ENCODE measurements at places on chromosomes 3 and 15. TPM values are rescaled to one million over a fixed set of nuclear protein-coding genes. Genes with fewer than 3 reads are reported as not detected.

PYGO1 gene
- 7.6 TPM for total RNA-seq

SLC9C1 gene
- 0.09 TPM for total RNA-seq

GATM gene
- 0.60 TPM for total RNA-seq

ANKRD34C gene
- total RNA-seq, result not detected

CEMIP gene
- total RNA-seq, result not detected

ARGFX gene
- not detected for total RNA-seq

CX3CR1 gene
- total RNA-seq, result not detected

LRRC2 gene
- 0.39 TPM for total RNA-seq

CCR9 gene
- total RNA-seq, result not detected

MUSTN1 gene
- 2.2 TPM for total RNA-seq

ATP8B4 gene
- not detected for total RNA-seq

CHRNA5 gene
- 12.7 TPM for total RNA-seq

OPA1 gene
- total RNA-seq, result 57.8 TPM

CSPG4 gene
- not detected for total RNA-seq

DCLK3 gene
- not detected for total RNA-seq

ACKR2 gene
- total RNA-seq, result not detected

AP4E1 gene
- total RNA-seq, result 10.1 TPM

CFAP100 gene
- total RNA-seq, result not detected

GHSR gene
- not detected for total RNA-seq

CHDH gene
- 0.04 TPM for total RNA-seq

SPATA16 gene
- not detected for total RNA-seq

LTF gene
- not detected for total RNA-seq

MAP1A gene
- 2.1 TPM for total RNA-seq

ZPLD1 gene
- total RNA-seq, result not detected

ZIC4 gene
- total RNA-seq, result not detected

KIAA1143 gene
- 28.1 TPM for total RNA-seq

SCAMP2 gene
- 67.3 TPM for total RNA-seq

CCR8 gene
- not detected for total RNA-seq

TRIM42 gene
- not detected for total RNA-seq

MED12L gene
- total RNA-seq, result 0.23 TPM

CCDC14 gene
- total RNA-seq, result 46.3 TPM

FETUB gene
- not detected for total RNA-seq

FBXL22 gene
- not detected for total RNA-seq

ST8SIA2 gene
- 0.35 TPM for total RNA-seq

GUCA1C gene
- not detected for total RNA-seq

CMTM8 gene
- 7.3 TPM for total RNA-seq

NR2E3 gene
- 0.25 TPM for total RNA-seq

BNC1 gene
- total RNA-seq, result 2.9 TPM

MYLK gene
- 17.2 TPM for total RNA-seq

EFHB gene
- total RNA-seq, result 0.99 TPM

OR5K2 gene
- total RNA-seq, result not detected

HIGD2B gene
- total RNA-seq, result not detected

IL5RA gene
- total RNA-seq, result not detected

ALDH1A2 gene
- total RNA-seq, result 34.9 TPM

ATP10A gene
- not detected for total RNA-seq

CCDC33 gene
- total RNA-seq, result not detected

PAQR5 gene
- total RNA-seq, result 0.09 TPM

SLITRK3 gene
- total RNA-seq, result not detected

TRPC1 gene
- 5.9 TPM for total RNA-seq

SLC35G2 gene
- total RNA-seq, result 19.4 TPM

TMCC1 gene
- 36.6 TPM for total RNA-seq

STRIT1 gene
- not detected for total RNA-seq

SMARCC1 gene
- 123 TPM for total RNA-seq

TRMT10C gene
- 29.6 TPM for total RNA-seq

UBXN7 gene
- 57.0 TPM for total RNA-seq

LRRC15 gene
- not detected for total RNA-seq

RBPMS2 gene
- total RNA-seq, result 7.6 TPM
